ENCODE measurements at places on chromosomes 16 and 17. TPM values are rescaled to one million over a fixed set of nuclear protein-coding genes. Genes with fewer than 3 reads are reported as not detected.

- no peaks in the 10 kb centered on the region for H3K4me1 ChIP-seq
- no peaks in the 10 kb centered on the region for H3K27me3 ChIP-seq
- no peak overlapping the region for H3K27ac ChIP-seq
- H3K36me3 ChIP-seq, result peaks cover 73% of the 10 kb centered on the region
- DNase-seq, result no peak
These were observed 8.0 kb downstream of the TLCD3A start for GRCh38 chr17:740240-741017.

DNA sequence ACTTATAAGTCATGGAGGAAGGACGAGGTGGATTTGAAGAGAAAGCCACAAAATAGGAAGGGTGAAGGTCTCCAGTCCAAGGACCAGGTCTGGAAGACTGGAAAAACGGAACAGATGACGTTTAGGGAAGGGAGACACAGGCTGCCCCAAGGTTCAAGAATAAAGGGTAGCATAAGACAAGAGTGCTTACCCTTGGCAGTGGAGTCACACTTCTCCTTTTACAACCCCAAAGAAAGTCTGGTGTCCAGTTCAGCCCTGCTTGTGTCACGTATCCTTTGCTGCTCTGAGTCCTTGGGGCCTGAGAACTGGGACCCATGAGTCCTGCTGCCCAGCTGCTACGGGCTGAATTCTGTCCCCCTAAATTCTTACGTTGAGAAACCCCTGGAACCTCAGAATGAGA is 13.0 kb upstream of the GGA2 start:
- no peak overlapping the region for H3K27ac ChIP-seq
- no peak overlapping the region for H3K4me3 ChIP-seq
- peaks cover under 1% of the 10 kb centered on the region for H3K4me1 ChIP-seq
- H3K27me3 ChIP-seq, result no peaks in the 10 kb centered on the region
- peaks cover 80% of the 10 kb centered on the region for H3K36me3 ChIP-seq

CETP gene
- not detected for total RNA-seq

- no peak overlapping the region for H3K27ac ChIP-seq
These were observed 8.0 kb downstream of the IL32 start for GRCh38 chr16:3073448-3073847.

DNA sequence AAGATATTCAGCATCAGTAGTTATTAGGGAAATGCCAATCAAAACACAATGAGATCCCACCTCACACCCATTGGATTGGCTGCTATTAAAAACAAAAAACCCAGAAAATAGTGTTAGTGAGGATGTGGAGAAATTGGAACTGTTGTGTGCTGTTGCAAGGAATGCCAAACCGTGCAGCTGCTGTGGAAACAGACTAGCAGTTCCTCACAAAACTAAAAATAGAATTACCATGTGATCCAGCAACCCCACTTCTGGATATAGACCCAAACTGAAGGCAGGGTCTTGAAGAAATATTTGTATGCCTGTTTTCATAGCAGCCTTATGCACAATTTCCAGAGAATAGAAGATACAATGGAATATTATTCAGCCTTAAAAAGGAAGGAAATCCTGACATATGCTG is 46.0 kb downstream of the FOXK2 start:
- H3K36me3 ChIP-seq, result peaks cover 63% of the 10 kb centered on the region
- H3K4me1 ChIP-seq, result no peaks in the 10 kb centered on the region
- no peaks in the 10 kb centered on the region for H3K27me3 ChIP-seq
- DNase-seq, result no peak
- H3K27ac ChIP-seq, result no peak overlapping the region

DNA sequence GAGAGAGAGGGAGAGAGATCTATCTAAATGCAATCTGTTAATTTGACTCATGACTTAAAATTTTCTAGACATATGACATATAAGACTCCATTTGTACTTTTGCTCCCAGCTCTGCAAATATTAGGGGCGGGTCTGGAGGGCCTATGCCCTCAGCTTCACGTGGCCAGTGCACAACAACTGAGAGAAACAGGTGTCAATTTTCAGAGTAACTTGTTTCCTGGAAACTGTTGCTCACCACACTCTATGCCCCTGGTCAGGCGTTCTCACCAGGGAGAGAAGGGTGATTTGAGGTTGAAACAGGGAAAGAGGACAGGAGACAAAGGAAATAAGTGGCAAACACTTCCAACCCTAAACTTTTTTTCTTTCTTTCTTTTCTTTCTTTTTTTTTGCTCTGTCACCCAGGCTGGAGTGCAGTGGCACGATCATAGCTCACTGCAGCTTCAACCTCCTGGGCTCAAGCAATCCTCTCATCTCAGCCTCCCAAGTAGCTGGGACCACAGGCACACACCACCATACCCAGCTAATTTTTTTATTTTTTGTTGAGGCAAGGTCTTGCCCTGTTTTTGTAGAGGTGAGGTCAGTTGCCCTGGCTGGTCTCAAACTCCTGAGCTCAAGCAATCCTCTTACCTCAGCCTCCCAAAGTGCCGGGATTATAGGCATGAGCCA is 270.0 kb downstream of the SLC39A11 start:
- no peaks in the 10 kb centered on the region for H3K27me3 ChIP-seq
- no peaks in the 10 kb centered on the region for H3K4me1 ChIP-seq
- H3K36me3 ChIP-seq, result no peaks in the 10 kb centered on the region
- DNase-seq, result no peak
- no peak overlapping the region for H3K4me3 ChIP-seq

GRCh38 chr16:85113913-85114312 is 1.6 kb upstream of the CIBAR2 start:
- no peak overlapping the region for H3K27ac ChIP-seq
- H3K36me3 ChIP-seq, result no peaks in the 10 kb centered on the region
- H3K27me3 ChIP-seq, result no peaks in the 10 kb centered on the region
- H3K4me3 ChIP-seq, result no peak overlapping the region
- peaks cover 6% of the 10 kb centered on the region for H3K4me1 ChIP-seq
- no peak for DNase-seq

DNA sequence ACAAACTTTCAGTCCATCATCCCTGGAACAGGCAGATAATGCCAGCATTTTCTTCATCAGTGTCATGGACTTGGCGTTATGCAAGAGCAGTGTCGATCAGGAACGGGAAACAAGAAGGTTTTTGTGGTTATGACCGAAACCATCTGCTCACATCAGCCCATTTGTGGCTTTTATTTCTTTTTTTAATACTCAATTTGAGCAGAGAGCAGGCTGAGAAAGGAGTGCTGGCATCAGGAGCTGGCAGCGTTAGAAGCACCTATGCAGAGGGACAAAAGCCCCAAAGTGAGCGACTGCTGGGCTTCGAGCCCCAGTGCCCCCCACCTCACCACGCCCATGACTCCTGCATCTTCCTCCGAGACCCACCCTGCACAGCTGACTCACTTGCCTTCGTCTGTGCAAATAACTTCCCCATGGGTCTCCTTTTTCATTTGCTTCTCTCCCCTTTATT is 16.2 kb upstream of the CD300E start:
- no peak overlapping the region for H3K4me3 ChIP-seq
- no peak overlapping the region for H3K27ac ChIP-seq
- H3K27me3 ChIP-seq, result no peaks in the 10 kb centered on the region
- peaks cover 5% of the 10 kb centered on the region for H3K36me3 ChIP-seq

DNA sequence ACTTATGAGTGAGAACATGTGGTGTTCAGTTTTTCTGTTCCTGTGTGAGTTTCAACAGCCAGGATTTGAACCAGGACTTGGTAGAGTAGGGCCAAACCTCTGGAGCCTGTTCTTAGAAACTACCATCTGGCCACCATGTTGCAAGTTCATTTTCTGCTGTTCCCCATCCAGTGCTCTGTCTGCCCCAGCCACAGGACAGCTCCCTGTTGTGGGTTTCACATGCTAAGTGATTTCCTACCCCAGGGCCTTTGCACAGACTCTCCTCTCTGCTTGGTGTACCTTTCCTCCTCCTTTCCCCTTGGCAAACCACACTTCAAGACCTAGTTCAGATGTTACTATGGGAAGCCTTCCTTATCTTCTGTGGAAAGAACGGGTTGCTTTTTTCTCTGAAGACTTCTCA is 79.5 kb downstream of the HS3ST4 start:
- H3K27ac ChIP-seq, result no peak overlapping the region
- no peak overlapping the region for H3K4me3 ChIP-seq
- no peaks in the 10 kb centered on the region for H3K36me3 ChIP-seq
- H3K27me3 ChIP-seq, result no peaks in the 10 kb centered on the region
- DNase-seq, result no peak
- peaks cover 5% of the 10 kb centered on the region for H3K4me1 ChIP-seq

CCDC78 gene
- 7.1 TPM for total RNA-seq

ZNF594 gene
- total RNA-seq, result 3.7 TPM

- H3K4me1 ChIP-seq, result no peaks in the 10 kb centered on the region
- no peaks in the 10 kb centered on the region for H3K36me3 ChIP-seq
- DNase-seq, result peak; percentile 88
- H3K27ac ChIP-seq, result no peak overlapping the region
- no peak overlapping the region for H3K4me3 ChIP-seq
These were observed 43.3 kb downstream of the HAPSTR1 start for GRCh38 chr16:9134739-9135138.

- H3K36me3 ChIP-seq, result no peaks in the 10 kb centered on the region
- DNase-seq, result peak; percentile 31
- no peaks in the 10 kb centered on the region for H3K27me3 ChIP-seq
- H3K4me1 ChIP-seq, result peaks cover 2% of the 10 kb centered on the region
These were observed 2.8 kb upstream of the KSR1 start for GRCh38 chr17:27453471-27453870.

DNA sequence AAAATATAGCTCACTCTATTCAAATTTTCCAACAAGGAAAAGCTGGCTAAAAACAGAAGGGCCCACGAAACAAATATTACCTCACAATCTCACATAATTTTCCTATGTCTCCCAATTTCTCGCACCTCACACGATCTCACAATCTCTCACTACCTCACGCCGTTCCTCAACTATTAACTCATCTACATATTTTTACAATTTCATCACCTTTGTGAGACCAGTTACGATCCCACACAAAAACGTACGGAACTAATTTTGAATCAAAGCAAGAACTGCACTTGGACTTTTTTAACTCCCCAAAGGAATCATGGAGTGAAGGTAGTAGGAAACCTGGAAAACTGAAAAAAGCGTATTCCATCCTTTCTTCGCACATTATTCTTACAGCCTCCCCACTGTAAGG is 1.1 kb downstream of the CBX1 start:
- H3K4me3 ChIP-seq, result peak overlapping the region; percentile 89
- no peaks in the 10 kb centered on the region for H3K4me1 ChIP-seq
- DNase-seq, result no peak
- H3K27ac ChIP-seq, result no peak overlapping the region
- H3K27me3 ChIP-seq, result no peaks in the 10 kb centered on the region
- peaks cover 18% of the 10 kb centered on the region for H3K36me3 ChIP-seq

GRCh38 chr16:89864527-89864820 is 8.9 kb upstream of the TCF25 start:
- peaks cover 17% of the 10 kb centered on the region for H3K36me3 ChIP-seq
- no peaks in the 10 kb centered on the region for H3K4me1 ChIP-seq
- DNase-seq, result no peak
- H3K27ac ChIP-seq, result no peak overlapping the region
- no peak overlapping the region for H3K4me3 ChIP-seq

MSI2 gene
- total RNA-seq, result 130 TPM

- H3K27me3 ChIP-seq, result no peaks in the 10 kb centered on the region
- H3K36me3 ChIP-seq, result no peaks in the 10 kb centered on the region
These were observed 408.9 kb downstream of the PMP22 start for GRCh38 chr17:14856176-14856575.

DNA sequence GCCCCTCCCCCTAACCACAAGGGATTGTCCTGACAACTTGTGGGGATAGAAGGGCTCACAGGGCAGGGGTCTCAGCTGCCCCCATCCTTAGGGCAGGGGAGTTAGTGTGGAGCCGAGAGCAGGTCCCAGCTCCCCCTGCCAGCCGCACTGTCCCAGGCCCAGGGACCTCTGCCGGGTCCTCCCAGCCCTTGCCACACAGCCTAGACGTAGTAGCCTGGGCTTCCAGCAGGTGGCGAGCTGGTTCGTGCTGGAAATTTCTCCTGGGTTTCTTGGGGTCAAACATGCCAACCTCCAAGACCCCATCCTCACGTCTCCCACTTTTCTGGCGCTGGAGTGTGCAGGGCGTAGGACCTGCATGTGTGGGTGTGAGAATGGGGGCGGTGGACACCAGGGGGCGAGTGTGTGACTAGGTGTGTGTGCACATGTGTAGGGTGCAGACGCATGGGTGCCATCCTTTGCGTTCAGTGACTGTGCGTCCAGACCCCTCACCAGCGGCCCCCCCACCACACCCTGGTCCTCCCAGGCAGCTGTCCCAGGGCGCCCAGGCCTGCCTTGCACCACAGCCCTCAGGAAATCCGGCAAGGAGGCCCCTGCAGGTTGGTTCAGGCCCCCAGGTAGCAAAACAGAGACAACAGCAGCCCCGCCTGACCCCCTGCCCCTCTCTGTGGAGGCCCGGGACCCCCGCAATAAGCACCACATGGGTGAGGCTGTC is 29.5 kb downstream of the SBK1 start:
- peaks cover 9% of the 10 kb centered on the region for H3K36me3 ChIP-seq
- H3K4me1 ChIP-seq, result no peaks in the 10 kb centered on the region
- H3K27me3 ChIP-seq, result no peaks in the 10 kb centered on the region
- H3K27ac ChIP-seq, result no peak overlapping the region
- no peak overlapping the region for H3K4me3 ChIP-seq

DNA sequence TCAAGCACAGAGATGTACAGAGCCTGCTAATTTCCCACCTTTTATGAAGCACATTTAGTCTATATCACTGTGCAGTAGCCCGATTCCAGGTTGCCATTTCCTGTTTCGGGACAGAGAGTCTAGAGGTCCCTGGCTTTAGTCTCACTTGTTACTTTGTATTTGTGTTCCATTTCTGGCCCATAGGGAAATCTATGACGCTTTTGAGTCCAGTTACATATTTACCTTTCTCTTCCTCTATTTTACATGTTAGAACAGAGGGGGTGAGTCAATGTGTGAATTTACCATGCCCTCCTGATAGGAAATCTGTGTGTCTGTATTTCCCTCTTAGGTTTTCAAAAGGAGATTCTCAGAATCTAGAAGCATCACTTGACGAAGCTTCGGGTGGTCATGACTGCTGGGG is 227.1 kb upstream of the ZFHX3 start:
- no peaks in the 10 kb centered on the region for H3K36me3 ChIP-seq
- no peak for DNase-seq
- H3K27me3 ChIP-seq, result no peaks in the 10 kb centered on the region
- no peak overlapping the region for H3K4me3 ChIP-seq
- no peaks in the 10 kb centered on the region for H3K4me1 ChIP-seq
- H3K27ac ChIP-seq, result no peak overlapping the region

NOG gene
- 6.7 TPM for total RNA-seq

- no peak overlapping the region for H3K27ac ChIP-seq
- H3K27me3 ChIP-seq, result no peaks in the 10 kb centered on the region
- H3K4me3 ChIP-seq, result no peak overlapping the region
These were observed 688.9 kb upstream of the KIF2B start for GRCh38 chr17:53133876-53134275.

- DNase-seq, result peak; percentile 28
- no peak overlapping the region for H3K4me3 ChIP-seq
- no peaks in the 10 kb centered on the region for H3K4me1 ChIP-seq
- no peak overlapping the region for H3K27ac ChIP-seq
These were observed 143.7 kb upstream of the CDH5 start for GRCh38 chr16:66222756-66223155.
